NCI-H2171 (cell line): ENCODE measurements at places on chromosomes 1 and 21.

- DNase-seq = peak; percentile 30
Observed at GRCh38 chr1:159132271-159132881, 39.0 kb upstream of the CADM3 start.

DNA sequence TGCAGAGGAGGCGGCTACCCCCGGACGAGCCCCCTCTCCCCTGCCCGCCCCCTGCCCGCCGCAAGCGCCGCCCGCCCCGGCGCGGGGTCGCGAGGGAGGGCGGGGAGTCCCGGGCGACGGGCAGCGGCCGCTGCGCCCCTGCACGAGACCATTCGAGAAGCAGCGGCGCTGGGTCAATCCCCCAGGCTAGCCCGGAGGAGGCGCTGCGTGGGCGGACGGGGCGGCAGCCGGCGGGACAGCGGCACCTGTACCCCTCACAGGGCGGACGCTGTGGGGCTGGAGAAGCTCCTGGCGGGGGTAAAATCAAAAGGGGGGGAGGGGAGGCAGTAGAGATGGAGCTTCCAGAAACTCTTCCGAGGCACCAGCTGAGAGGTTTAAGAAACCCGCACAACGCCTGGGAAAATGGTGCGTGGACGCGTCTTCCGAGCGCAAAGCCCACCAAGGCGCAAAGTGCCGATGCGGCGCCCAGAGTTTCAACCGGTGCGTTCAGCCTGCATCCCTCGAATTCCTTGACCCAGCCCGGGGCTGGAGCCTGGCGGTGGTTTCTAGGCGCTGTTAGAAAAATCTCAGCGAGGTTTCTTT lies at the start of gene PLPPR5:
Gene PLPPR5 (minus strand): TSS at position 1 of the 582 bp plus-strand sequence. CDS start 190 bp downstream, outside the sequence.
- no peak for DNase-seq

- DNase-seq = no peak
Observed at GRCh38 chr1:111361761-111362160, 65.8 kb downstream of the OVGP1 start.

GRCh38 chr1:155011437-155012025 lies 8.9 kb downstream of the ZBTB7B start:
- no peak for DNase-seq

DNA sequence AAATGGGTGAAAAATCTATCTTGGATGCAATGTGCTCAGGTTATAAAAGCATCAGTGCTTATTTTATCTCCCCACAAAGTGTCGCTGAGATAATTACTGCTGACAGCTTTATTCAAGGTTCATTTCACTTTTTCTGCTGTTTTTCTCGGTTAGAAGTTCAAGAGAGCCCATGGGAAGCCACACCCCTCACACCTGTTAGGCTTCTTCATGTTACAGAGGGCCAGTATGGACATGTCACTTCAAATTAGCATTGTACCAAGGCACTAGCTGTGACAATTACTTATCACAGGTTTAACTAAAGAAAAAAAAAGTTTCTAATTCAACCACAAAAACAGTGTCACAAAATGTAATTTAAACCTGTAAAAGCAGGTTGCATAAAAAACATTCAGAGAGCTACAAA lies 187.3 kb upstream of the DMRTA2 start:
- DNase-seq = peak; percentile 93

DNA sequence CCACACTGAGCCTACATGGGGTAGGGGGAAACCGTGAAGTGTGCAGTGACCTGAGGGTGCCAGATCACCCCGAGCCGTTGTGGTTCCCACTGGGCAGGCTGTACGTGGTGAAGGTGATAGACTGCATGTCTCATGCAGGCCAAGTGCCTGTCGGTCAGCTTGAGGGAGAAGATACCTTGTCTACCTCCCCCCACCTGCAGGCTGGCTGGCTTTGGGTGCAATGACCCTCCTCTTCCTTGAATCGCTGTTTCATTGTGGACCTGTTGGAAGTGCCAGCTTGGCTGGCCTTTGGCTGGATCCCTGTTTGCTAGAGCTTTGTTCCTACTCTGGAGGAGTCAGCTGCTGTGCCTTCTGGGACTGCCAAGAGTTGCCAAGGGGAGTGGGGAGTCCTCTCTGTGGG lies 92.5 kb downstream of the GALNT2 start:
- DNase-seq = no peak

DNA sequence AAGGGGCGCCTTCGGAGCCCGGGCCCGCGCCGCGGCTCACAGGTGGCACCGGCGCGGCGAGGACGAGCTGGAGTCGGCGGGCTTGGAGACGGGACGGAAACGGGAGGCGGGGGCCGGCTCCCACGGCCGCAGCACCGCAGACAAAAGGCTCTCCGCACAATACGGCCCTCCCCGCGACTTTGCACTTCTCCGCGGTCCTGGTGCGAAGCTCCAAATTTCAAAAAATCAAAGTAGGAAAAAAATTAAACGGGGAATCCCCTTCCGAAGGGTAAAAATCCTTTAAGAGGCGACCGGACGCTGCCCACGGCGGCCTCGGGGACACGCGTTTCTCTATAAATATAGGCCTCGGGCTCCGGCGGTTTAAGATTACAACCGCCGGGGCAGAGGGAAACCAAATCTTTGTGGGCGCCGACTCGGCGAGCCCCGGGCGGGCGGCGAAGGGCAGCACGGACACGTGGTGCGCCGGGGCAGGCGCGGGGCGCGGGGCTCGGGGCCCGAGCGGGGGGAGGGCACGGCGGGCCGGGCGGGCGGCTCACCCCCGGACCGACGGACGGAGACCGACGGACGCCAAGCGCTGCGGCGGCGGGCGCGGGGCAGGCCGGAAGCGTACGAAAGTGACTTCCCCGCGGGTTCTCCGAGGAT lies 453 bp downstream of the PABPC4 start:
- DNase-seq = no peak

GRCh38 chr1:228101614-228101993 lies 1.5 kb downstream of the C1orf35 start:
- DNase-seq = no peak

- no peak for DNase-seq
Observed at GRCh38 chr1:51439053-51439452, 80.0 kb downstream of the EPS15 start.

DNA sequence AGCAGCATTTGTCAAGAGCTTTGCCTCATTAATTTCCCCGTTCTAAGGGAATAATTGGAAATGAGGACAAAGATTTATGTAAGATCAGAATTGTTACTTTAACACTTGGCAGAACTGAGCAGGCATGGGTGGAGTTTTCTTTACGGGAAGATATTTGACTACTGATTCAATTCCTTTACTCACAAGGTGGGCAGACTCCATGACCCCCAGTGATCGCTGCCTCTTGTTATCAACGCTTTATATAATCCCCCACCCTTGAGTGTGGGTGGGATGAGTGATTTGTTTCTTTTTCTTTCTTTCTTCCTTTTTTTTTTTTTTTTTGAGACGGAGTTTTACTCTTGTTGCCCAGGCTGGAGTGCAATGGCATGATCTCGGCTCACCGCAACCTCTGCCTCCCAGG lies 65.3 kb upstream of the TENT5B start:
- DNase-seq = no peak

DNA sequence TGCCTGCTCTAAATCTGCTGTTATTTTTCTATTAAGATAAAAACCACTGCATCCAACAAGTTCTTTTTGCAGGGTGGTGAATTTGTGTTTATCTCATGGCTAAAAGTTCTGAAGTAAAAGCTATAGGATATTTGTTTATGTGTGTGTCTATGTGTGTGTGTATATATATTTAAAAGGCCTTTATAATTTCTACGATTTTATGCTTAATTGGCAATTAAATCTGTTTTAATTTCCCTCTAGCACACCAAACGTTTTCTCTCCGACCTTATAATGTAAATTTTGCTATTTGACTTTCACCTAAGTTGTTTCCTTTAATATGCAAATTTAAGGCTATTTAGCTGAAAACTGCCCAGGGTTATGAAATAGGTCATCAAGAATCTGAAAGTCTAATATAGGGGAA lies 19.8 kb upstream of the HPDL start:
- no peak for DNase-seq

DNA sequence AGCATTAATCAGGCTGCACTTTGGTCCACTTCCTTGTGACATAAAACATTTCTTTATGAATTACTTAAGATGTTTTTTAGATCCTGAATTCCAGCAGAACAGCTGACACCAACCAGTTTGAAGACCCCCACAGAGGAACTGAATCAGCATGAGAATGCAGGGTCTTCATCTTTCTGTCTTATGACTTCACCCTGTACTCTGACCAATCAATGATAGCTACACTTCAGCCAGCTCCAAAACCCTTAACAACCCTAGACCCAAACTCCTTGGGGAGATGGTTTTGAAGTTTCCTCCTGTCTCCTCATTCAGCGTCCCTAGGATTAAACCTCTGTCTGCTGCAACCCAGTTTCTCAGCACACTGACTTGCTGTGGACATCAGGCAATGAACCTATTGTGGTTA lies 175.0 kb downstream of the CTH start:
- no peak for DNase-seq

DNA sequence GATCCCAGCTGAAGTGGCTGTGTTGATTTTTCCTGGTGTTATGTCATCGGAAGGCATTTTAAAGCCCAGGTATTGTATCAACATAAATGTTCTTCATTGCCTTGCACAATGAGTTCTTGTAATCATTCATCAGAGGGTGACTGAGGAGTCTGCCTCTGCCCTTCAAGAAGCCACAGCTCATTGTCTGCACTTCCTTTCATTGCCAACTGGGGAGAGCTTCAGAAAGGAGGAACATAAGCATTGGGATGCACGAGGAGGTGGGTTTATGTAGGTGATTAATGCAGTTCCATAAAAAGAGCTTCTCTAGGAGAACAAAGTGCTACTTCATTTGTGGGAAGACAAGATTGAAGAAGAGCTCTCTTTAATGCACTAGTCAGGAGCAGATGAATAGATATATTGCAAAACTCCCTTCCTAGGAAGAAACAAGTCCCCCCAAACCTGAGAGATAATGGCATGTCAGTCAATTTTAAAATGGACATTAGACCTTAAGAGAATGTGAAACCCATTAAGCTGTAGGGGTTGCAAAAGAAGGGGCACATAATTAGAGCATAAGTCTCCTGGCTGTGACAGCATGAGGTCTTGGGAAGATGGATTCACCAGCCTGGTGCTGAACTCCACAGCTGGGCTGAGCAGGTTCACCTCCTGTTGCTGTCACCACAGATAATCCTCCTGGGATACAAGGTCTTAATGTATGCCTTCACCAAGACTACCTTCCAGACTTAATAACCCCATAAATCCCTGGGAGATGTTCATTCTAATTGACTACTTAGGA lies 124.6 kb downstream of the BACH1 start:
- no peak for DNase-seq

GRCh38 chr1:22184892-22185612 lies 42.2 kb upstream of the WNT4 start:
- DNase-seq = peak; percentile 90

DNA sequence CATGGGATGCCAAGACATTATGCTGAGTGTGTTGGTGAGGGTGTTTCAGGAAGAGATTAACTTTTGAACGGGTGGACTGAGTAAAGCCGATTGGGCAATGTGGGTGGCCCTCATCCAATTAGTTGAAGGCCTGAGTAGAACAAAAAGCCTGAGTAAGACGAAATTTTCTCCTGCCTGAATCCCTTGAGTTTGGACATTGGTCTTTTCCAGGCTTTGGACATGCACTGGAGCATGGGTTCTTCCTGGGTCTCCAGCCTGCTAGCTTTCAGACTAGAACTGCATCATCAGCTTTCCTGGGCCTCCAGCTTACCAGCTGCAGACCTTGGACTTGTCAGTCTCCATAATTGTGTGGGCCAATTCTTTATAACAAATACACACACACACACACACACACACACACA lies 63.6 kb downstream of the NIBAN1 start:
- no peak for DNase-seq

DNA sequence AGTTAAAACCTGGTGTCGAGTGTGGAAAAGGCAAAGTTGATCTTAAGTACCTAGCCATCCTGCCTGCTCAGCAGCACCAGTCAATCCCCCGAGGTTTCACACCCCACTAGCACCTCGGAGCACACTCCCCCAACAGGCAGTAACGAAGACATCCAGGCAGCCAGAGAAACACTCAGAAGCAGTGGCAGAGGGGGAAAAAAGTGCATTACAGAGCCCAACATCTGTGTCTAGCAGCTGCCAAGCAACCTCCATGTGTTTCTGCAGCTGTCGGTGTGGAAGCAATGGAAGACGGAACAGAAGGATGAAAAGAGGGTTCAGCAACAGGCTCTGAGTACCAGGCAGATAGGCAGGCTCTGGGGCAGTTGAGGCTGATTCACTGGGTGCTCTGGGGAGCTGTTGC lies 73.4 kb upstream of the PROX1 start:
- peak; percentile 75 for DNase-seq

GRCh38 chr1:24304763-24305162 lies 14.4 kb upstream of the GRHL3 start:
- DNase-seq = no peak

GRCh38 chr1:26986658-26987057 lies 6.8 kb upstream of the TRNP1 start:
- no peak for DNase-seq

GRCh38 chr21:15850645-15851044 lies 120.9 kb downstream of the USP25 start:
- DNase-seq = no peak

GRCh38 chr1:215113776-215114153 lies 31.2 kb downstream of the KCNK2 start:
- DNase-seq = no peak

DNA sequence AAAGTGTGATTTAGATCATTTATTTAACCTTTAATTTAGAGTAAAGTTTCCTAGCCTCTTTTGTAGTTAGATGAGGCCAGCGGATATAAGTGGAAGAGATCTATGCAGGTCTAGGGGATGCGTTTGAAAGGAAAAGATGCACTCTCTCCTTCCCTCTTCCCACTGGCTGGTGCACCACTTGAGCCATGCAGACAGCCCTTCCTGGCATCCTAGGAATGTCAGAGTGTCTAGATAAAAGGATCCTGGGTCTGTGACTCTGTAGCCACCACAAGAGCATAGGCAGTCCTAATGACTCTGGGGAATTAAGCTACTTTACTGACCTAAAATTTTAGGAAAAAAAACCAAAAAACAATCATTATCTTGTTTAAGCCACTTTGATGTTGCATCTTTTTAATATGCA lies 16.0 kb upstream of the STUM start:
- no peak for DNase-seq

GRCh38 chr1:81758181-81758580 lies 42.6 kb upstream of the ADGRL2 start:
- DNase-seq = no peak
